ENCODE measurements at places on chromosomes 12 and 14.

DNA sequence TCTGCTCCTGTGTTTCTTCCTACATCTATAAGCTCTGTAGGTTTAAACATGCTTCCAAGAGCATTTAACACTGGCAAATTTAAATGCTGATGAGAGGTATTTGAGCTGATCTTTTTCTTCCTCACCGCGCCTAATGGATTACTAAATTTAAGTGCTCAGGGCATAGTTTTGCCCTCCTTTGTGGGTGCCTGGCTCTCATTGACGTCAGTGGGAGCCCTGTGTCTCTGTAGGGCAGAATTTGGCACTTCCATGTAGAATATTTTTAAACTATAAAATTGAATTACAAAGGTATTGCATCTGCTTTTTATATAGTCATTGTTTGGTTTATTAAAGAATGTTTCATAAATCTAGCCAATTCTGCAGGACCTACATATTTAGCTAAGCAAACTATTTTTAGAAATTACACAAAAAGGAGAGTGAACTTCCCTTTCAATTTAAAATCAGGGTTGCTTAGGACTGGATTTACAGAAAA, 444.8 kb downstream of the AEBP2 start:
- DNase-seq = no peak

DNA sequence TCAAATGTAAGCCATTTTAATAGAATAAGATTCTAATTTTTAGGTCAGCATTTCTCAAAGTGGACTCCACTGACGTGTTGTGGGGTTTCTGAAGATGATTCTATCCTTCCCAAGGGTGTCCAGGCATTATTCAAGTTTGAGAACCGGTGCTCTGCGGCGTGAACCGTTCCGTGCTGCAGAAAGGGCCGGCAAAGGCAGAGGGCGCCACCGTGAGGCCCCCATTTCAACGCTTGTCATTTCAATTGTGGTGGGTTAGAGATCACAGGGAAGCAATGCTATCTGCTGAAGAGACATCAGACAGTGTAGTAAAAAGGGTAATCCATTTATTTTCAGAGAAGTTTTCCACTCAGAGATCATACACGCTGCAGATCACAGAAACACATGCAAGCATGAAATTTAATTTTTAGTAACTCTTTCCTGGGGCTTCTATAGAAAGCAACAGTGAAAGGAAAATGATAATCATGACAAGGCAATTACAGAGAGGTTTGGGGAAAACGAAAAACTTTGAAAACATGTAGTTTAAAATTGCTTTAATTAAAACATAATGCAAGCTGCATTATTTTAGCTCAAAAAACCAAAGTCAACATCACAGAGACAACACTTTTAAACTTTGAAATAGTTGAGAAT, 201.7 kb downstream of the EXOC5 start:
- no peak for DNase-seq

GRCh38 chr12:129520739-129521138, 383.1 kb downstream of the TMEM132D start:
- no peak for DNase-seq

DNA sequence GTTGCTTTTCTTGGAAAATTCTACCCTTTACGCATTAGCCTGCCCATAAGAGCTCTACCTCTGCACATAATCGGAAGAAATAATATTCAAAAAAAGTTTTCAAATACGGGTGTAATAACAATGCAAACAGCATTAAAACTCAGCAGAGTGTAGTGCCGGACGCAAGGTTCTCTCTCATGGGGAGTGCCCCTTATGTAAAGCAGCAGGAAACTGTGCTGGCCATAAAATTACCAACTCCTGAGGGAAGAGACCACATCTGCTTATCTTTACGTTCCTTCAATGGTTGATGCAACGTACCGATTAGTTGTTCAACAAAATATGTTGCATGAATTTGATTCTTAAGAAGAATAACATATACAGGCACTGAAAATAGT, 118.7 kb upstream of the TMCC3 start:
- DNase-seq = no peak

- no peak for DNase-seq
Measured at GRCh38 chr14:79809849-79810612, 401.3 kb downstream of the DIO2 start.

DNA sequence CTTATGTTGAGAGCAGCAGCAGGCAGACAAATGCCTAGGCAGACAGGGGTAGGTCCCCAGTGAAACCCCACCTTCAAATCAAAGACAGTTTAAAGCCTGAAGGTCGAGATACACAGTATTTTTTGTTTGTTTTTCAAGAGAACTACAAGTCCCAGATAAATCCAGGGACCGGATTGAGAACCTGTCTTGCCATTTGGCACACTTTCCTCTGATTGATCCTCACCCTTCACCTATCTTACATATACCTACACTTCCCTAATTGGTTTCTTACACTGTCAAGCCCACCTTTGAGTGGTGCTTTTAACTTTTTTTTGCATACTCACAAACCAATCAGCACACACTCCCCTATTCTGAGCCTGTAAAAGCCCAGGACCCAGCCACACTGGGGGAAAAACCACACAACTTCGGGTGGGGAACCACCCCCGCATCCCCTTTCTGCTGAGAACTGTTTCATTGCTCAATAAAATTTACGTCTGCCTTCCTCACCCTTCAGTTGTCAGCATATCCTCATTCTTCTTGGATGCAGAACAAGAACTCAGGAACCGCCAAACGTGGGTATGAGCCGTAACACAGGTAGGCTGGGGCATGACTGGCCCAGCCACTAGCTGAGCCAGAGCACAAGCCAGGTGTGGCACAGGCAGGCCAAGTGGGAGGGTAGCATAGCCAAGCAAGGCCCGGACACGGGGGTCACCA, 11.1 kb downstream of the DICER1 start:
- DNase-seq = no peak

DNA sequence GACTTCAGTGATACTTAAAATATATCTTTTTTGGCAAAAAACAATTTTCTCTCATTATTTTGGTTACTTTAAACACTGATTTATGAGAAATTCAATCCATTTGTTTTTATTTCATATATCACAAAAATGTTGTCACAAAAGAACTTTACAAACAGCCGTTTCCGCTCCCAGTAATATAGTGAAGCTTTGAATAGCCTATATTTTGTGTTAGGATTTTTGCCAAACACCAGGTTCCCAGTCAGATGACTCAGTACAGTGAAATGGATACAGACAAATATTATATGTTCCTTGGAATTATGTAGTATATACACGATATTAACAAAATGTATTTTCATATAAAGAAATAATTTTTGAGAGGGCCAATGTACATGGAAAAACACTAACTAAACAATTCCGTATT, 411.1 kb downstream of the CCER1 start:
- DNase-seq = no peak

DNA sequence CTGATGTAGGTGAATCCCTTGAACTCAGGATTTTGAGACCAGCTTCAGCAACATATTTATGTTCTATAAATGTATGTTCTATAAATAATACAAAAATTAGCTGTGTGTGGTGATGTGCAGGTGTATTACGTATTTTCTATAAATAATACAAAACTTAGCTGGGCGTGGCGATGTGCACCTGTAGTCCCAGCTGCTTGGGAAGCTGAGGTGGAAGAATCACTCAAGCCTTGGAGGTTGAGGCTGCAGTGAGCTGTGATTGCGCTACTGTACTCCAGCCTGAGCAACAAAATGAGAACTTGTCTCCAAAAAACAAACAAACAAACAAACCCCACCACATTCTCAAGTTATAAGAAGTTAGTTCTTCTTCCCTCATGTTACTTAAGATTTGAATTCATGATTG, 39.5 kb downstream of the GABARAPL1 start:
- DNase-seq = no peak

GRCh38 chr12:34350092-34351041, 328.1 kb downstream of the ALG10 start:
- DNase-seq = no peak

DNA sequence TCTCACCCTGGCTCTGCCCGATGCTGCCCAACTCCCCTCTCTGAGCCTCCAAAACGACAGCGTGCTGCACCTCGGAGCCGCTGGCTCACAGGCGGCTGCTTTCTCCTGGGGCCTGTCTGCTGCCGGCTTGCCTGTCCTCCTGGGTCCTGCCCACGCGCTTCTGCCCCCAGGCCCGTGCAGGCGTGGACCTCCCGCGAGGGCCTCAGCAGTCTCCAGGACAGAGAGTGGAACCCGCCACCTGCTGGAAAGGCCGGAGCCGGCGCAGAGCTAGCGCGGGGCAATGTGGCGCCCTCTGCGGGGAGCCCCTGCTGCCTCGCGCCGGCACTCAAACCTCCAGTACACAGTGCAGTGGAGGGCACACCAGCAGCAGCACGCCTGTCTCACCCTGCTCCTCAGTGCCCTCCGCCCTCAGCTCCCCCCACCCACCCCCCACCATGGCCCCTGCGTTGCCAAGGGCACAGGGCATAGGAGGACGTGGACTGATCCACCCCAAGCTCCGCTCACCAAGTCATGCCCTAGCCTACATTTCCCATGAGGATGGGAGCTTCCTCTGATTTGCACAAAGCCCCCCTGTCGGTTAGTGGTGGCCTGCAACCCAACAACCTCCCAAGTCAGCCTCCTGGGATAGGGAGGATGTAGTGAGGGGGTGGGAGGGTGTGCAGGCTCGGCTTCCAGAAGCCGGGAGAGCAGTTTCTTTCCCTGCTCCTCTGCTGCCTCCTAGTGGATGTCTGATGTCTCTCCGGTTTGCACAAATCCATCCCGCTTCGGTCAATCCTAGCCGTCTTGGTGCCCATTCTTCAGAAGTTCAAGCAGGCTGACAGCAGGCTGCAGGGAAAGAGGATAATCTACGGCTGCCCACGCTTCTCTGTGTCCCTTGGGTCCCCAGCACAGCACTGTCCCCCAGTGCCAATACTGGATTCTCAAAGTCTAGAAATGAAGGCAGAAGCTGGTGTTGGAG, 25.2 kb downstream of the KRT8 start:
- no peak for DNase-seq

GRCh38 chr14:52790756-52791222, 618 bp downstream of the GNPNAT1 start:
- DNase-seq = no peak
